ENCODE measurements at places on chromosomes 3 and 15.

DNA sequence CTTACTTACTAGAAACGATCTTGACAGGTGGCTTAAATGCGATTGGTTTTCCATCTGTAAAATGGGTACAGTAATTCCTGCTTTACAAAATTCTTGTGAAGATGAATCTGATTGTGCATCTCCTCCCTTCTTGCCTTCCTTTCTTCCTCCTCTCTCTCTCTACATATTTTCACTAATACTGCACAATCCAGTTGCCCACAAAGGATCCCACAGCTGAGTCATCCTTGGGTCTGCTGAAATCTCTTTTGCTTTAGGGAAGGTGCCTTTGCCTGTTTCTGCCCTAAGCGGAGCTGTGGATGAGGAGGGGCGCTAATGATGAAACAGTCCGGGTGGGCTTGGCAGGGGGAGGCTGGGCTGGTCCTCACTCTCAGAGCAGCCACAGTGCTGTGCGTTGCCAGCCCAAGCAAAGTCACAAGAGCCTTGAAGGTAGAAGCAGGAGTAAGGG is 46.1 kb downstream of the AMOTL2 start:
- DNase-seq = no peak

DNA sequence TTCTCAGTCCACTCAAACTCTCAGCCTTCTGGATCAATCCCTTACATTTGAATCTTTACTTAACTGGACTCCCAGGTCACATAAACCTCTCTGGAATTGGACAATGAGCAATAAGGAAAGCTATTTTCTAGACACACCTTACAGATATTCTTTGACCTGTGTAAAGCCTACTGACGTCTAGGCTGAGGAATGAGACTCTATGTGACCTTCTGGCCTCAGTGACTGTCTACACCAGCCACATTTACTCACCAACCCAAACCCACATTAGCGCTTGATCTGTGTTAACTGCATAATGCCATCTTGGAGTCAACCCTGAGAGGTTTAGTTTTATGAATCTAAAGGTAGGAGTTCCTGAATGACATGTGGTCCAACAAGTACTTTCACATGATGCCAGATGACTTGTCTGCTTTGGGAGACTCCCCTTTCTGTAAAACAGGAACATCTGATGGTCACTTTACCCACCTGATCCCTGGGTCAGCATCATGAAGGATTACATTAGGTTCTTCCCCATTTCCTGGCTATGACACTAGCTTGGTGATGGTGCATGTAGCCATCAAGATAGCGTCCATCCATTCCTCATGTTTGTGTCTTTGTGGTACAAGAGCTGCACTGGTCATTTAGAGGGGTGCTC is 11.4 kb upstream of the COMMD2 start:
- no peak for DNase-seq

- DNase-seq = no peak
Measured at GRCh38 chr3:129463716-129464115, 23.7 kb downstream of the IFT122 start.

GRCh38 chr3:20246662-20247061 is 60.7 kb upstream of the SGO1 start:
- no peak for DNase-seq

GRCh38 chr3:58659051-58659675 is 7.4 kb downstream of the FAM3D start:
- DNase-seq = no peak
